Effector memory CD4-positive, alpha-beta T cell (primary cell): ENCODE measurements at places on chromosomes 6 and 20.

- no peak for DNase-seq
Measured at GRCh38 chr6:125316621-125317020, 14.9 kb upstream of the HDDC2 start.

GRCh38 chr6:3771407-3772011 lies 20.0 kb upstream of the PXDC1 start:
- DNase-seq = no peak

- no peak for DNase-seq
Measured at GRCh38 chr6:121403964-121404363, 31.5 kb upstream of the GJA1 start.

- peak; percentile 21 for DNase-seq
Measured at GRCh38 chr6:125918681-125919566, 37.6 kb upstream of the HINT3 start.

GRCh38 chr6:138397128-138398122 lies 6.6 kb upstream of the HEBP2 start:
- no peak for DNase-seq

GRCh38 chr6:145214570-145214969 lies 520.8 kb downstream of the EPM2A start:
- DNase-seq = no peak

GRCh38 chr6:143594647-143595046 lies 83.1 kb upstream of the PHACTR2 start:
- DNase-seq = no peak

GRCh38 chr6:133833949-133834359 lies 55.0 kb upstream of the TCF21 start:
- no peak for DNase-seq

- DNase-seq = no peak
Measured at GRCh38 chr6:77565370-77565769, 87.5 kb upstream of the MEI4 start.

GRCh38 chr6:157744102-157744601 lies 78.9 kb upstream of the SNX9 start:
- no peak for DNase-seq

- DNase-seq = no peak
Measured at GRCh38 chr6:132198040-132198439, 203.2 kb downstream of the MOXD1 start.

GRCh38 chr6:125747589-125748405 lies 1.6 kb upstream of the HEY2 start:
- DNase-seq = no peak

DNA sequence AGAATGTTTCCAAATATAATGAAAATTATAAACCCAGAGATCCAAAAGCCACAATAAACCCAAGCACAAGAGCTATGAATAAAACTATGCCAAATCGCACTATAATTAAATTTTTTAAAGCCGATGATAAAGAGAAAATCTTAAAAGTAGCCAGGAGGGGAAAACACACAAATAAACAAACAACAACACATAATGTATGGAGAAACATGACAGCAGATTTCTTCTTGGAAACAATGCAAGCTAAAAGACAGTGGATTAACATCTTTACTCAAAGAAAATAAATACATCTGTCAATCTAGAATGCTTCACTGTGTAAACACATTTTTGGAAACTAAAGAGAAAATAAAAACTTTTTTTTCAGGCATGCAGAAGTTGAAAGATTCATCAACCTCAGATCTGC lies 80.3 kb upstream of the RNF24 start:
- DNase-seq = no peak

DNA sequence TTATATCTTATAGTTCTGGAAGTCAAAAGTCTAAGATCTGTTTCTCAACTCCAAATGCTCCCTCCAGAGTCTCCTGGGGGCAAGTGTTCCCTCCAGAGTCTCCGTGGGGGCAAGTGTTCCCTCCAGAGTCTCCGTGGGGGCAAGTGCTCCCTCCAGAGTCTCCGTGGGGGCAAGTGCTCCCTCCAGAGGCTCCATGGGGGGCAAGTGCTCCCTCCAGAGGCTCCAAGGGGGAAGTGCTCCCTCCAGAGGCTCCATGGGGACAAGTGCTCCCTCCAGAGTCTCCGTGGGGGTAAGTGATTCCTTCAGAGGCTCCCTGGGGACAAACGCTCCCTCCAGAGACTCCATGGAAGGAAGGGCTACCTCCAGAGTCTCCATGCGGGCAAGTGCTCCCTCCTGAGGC lies 34.0 kb upstream of the THBS2 start:
- DNase-seq = no peak

DNA sequence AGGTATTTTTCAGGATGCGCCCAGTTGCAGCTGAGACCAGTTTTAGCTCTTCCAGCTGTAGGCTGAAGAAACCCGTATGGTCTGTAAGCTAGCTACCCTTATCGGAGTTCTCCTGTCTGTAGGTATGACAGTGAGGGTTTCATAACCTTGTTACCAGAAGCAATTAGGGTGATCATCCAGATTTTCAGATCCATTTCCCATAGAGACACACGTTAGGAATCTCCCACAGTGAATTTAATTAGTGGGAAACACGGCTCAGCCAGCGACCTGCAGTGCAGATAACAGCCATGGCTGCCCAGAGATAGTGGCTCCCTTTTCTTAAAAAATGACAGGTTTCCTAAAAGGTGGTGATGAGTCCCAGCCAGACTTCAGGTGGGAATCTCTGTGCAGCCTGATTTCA lies 111.1 kb downstream of the BTBD3 start:
- DNase-seq = no peak

DNA sequence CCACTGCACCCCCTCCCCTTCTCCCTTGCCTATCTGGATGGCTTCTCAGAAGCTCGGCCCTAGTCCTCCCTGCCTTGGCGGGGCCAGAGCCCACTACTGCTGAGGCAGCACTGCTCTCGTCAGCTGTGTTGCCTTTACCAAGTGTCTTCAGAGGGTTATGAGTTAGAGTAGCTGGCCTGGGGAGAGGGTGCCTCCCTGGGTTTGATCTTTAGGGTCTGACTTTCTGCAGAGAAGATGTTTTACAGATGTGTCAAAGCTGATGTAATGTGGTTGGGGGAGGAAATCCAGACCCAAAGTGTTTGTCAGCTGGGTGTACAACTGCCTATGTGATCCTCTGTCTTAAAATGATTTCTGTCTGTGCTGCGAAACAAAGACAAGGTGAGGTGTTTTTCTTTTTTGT lies 30.4 kb upstream of the PI16 start:
- DNase-seq = no peak

GRCh38 chr6:122619309-122619708 lies 9.1 kb downstream of the PKIB start:
- no peak for DNase-seq

DNA sequence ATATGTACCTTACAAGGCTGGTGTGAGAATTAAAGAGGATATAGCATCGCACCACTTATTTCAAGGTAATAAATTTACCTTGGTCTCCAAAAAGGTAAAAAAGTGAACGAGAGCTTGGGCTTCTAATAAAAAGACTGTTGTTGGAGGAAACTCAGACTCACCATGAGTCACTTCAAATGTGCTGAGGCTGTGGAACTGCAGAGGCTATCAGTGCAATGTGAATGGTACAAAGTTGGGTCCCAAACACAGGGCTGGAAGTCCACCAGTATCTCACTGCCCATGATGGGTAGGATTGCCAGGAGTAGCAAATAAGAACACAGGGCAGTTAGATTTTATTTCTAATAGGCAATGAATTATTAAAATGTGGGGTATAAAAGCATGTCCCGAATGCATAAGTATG lies 200.6 kb downstream of the MAFB start:
- no peak for DNase-seq

DNA sequence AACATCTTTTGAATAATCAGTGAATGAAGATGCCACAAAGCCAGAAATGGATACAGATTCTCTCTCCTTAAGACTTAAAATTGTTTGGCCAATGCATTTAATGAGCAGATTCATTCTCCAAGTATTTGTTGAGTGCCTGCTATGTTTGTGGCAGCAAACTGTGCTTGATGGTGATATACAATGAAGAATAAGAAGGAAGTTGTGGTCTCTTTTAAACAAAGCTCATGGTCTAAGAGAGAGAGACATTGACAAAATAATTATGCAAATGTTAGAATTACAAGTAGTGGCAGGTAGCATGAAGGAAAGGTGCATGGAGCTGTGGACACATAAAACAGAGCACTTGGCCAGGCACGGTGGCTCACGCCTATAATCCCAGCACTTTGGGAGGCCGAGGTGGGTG lies 28.3 kb downstream of the NFATC2 start:
- DNase-seq = no peak

DNA sequence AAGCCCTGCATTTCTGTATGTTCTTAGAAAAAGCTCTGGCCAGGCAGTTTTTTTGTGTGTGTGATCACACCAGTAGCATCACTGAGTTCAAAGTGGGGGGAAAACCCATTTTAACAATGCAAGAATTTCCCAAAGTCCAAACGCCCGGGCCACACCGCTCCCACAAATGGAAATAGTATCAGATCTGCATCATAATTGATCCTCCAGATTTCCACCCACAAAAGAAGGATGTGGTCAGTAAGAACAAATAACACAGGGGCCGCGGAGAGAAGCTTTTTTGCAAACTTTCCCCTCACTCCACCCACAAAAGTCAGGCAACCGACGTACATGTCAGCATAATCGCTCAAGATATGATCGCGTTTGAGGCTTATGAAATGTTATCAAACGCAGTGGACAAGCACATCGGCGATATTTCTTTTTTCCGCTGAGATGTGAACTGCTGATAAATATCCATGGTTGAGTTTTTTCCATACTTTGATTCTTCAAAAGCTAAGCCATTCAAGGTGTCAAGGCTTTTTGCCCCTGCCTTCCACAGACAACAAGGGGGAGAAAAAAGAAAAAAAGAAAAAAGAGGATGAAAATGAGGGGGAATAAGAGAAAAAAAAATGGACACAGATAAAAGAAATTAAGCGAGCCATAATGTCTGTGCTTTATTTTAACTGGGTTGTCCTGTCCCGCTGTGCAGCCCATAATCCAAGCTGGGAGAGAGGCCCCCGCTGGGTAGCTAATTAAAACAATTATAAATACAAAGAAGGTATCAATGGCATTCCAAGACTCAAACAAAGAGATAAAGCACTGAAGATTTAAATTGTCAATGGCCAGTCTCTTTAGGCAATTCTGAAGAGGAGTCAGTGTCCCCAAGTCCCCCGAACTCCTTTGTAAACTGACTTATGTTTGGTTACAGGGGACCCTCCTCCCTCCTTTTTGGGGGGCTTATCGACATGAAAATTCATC lies 143.5 kb downstream of the ZFP64 start:
- DNase-seq = no peak

GRCh38 chr20:49032455-49032854 lies 13.7 kb upstream of the CSE1L start:
- DNase-seq = no peak

DNA sequence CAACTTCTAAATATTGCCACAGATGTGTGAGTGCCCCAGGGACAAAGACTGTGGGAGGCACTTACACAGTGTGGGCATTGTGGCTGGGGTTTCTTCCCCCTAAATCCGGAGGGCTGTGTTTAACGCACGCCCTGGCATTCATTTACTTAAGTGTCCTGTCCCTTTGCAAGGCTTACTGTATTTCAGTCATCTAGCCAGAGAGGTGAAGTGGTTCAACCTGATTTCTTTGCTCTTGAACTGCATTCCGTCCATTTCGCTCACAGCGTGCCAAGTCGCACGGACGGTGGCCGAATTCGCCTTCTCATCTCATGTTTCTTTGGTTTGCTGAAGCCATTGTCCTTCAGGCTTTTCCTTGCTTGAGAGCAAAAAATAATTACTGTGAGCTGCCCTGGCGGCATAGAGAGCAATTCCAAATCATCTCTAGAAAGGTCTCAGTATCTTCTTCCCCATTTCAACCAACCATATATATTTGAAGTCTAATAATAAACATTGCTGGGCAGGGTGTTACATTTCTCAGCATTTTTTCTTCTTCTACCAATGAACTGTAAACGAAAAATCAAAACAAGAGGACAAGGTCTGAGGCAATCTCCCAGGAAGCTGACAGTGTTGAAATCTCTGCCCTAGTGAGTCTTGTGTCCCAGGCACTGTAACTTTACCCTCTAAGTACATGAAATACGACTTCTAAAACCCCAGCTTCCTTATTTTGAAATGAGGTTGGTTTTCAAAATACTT lies 16.9 kb downstream of the SYTL3 start:
- no peak for DNase-seq

GRCh38 chr20:45036044-45036755 lies 64.7 kb downstream of the KCNS1 start:
- no peak for DNase-seq

GRCh38 chr20:58941471-58941870 lies 39.6 kb upstream of the NELFCD start:
- no peak for DNase-seq

GRCh38 chr6:3244003-3244831 lies 14.5 kb upstream of the PSMG4 start:
- no peak for DNase-seq

DNA sequence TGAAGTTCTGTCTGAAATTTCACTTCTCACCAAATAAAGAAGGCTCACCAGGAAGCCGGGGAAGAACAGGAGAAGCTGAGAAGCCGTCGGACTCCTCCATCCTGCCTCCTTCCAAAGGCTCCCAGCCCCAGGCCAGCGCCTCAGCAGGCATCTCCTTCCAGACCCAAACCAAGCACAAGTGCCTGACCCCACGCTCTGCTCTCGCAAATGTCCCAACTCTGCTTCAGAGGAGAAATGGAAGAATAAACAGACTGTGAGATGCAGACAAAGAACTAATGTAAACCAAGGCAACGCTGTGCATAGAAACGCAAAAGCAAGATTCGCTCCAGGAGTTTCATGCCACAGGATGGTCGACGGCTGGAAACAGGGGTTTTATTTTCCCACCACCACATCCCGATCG lies 100.3 kb upstream of the EXOC2 start:
- DNase-seq = no peak

GRCh38 chr6:88650029-88650619 lies 313.3 kb downstream of the RNGTT start:
- DNase-seq = no peak

GRCh38 chr6:168699631-168700295 lies 258.8 kb downstream of the SMOC2 start:
- DNase-seq = no peak

DNA sequence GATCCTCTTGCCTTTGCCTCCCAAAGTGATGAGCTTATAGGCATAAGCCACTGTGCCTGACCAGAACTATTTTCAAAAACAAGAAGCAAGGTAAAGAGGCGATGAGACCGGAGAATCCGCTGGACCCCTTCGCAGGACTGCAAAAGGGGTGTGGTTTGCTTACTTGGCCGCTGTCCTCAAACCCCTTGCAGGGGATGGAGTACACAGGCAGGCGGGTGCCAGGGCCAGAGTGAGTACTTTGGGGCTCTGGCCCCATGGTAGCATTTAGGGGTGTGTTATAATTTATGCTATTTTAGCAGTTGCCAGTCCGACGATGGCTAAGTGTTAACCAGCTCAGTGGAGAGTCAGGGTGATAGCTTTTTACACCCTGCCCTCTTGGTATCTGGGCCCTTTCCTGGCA lies 1454.9 kb downstream of the HACE1 start:
- no peak for DNase-seq

GRCh38 chr6:55902796-55903195 lies 27.4 kb upstream of the BMP5 start:
- DNase-seq = no peak
